ENCODE measurements at places on chromosomes 6 and 20. TPM values are rescaled to one million over a fixed set of nuclear protein-coding genes. Genes with fewer than 3 reads are reported as not detected.

DNA sequence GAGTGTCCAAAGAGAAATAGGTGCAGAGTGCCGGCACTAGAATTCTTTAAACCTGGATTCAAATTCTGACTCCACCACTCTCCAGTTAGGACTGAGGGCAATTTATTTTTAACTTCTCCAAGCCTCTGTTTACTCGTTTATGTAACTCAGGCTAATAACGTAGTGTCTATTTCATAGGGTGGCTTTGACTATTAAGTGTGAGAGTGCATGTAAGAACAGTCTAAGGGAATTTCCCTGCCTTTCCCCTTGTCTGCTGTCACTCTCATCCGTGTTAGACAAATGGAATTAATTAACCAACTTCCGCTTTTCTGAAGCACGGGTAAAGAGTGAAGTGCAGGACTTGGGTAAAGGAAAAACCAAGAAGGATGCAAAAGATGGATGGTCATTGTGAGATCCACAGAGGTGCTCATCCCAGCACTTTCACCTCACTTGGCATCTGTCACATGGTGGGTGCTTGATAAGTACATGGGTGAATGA lies 4.1 kb upstream of the ZKSCAN8 start:
- DNase-seq: peak; percentile 85

DNA sequence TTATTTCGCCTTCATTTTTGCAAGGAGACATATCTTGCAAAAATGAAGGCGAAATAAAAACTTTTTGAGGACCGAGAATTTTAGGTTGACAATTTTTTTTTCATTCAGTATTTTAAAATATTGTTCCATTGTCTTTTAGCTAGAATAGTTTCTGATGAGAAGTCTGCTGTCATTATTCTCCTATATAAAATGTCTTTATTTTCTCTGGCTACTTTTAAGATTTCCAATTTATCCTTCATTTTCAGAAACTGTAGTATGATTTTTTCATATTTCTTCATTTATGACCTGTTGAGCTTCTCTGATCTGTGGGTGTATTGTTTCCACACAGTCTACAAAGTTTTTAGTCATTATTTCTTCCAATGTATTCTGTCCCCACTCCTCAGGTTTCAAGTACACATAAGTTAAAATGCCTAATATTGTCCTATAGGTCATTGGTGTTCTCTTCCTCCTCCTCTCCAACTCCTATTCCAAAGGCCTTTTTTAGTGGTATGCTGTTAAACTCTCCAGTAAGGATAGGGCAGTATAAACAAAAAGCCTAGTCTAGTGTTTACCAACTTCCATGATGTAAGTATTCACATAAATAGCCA lies 15.7 kb downstream of the AHI1 start:
- DNase-seq: peak; percentile 45

DNA sequence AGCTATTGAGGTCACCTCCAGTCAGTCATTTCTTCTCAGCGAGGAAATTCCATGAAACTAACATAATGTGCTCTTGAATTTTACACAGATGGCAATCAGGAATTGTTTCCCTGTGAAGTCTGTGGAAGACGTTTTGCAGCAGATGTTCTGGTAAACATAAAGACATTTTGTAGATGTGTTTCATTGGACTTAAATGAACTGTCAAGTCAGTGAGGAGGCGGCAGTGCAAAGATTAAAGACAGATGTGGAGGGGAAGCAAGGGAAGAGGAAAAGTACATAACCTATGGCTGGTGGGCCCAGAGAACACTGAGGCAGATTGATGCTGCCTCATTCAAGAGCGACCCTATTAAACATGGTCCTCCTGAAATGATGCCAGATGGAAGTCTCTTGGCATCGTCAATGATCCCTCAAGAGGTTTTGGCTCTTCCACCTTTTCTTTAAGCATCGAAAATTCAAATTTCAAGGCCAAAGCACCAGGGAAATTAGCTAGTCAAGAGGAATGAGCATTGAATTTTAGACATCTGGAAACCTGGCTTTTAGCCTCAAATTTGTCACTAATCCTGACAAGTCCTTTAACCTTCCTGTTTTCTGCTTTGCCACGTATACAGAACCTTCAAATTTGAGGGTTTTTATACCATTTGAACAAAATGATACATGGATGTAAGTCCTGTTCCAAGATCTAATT lies 20.1 kb downstream of the ZC2HC1B start:
- DNase-seq: no peak

NKX2-4 gene
- total RNA-seq: not detected

- DNase-seq: no peak
These were observed 174.6 kb downstream of the UBE3D start for GRCh38 chr6:82891076-82891475.

DNA sequence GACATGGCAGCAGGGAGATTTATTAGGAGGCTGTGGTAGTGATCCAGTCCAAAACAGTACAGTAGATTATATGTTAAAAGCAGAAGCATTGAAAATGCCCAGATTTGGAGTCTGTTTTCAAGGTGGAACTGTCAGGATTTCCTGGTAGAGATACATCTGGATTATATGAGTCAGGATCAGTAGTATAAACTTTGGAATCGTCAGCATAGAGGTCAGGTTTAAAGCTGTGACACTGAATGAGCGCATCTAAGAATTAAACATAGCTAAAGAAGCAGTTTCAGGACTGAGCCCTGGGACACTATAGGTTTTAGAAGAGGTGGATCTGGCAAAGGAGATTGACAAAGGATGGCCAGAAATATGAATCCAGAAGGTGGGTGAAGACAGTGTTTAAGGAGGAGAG lies 60.4 kb downstream of the RNF144B start:
- no peak for DNase-seq

DNA sequence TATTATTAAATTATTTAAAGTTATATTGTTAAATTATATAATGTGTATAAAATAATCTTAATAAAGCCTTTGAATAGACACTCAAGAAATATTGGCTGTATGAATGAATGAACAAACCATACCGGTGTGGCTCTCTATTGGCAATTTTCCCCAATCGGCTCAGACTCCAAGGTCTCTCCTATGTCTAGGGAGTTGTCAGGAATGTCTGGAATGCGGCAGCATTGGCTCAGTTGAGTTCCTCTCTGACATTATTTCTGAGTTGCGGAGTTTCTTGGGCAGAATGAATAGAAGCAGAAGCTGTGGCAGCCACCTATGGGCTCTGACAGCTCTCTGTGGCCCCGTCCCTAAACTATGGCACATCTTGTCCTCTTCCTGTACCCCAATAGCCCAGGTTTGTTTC lies 111.0 kb downstream of the SOBP start:
- no peak for DNase-seq

ERVFRD-1 gene
- not detected for total RNA-seq

DNA sequence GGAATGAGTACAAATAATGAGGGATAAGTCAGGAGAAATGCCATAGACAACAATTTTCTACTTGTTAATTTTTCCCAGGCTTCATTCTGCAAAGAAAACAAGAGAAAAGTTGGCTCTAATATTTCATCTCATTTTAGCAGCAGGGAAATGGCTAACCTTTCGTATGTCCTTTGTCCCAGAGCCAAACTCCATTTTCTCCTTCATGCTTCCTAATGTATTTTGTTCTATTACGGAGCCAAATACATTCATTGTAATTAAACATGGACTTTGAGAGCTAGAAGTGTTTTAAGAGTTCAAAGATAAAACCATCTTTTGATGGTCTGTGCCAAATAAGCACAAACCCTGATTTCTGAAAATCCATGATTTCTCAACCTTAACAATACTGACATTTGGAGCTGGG lies 136.9 kb downstream of the PTCHD4 start:
- DNase-seq: no peak

GRCh38 chr20:23205211-23205610 lies 119.1 kb upstream of the CD93 start:
- no peak for DNase-seq

OR2B6 gene
- not detected for total RNA-seq

Data from Karpas-422 (cell line).